ENCODE measurements at places on chromosomes 1 and 21. TPM values are rescaled to one million over a fixed set of nuclear protein-coding genes. Genes with fewer than 3 reads are reported as not detected.

AMY2A gene
- not detected for total RNA-seq

NBPF11 gene
- 2.1 TPM for total RNA-seq

TNN gene
- total RNA-seq = not detected

ENAH gene
- total RNA-seq = 33.6 TPM

ADORA1 gene
- under 0.01 TPM for total RNA-seq

TNFRSF14 gene
- 7.7 TPM for total RNA-seq

CTSE gene
- total RNA-seq = not detected

EBNA1BP2 gene
- 149 TPM for total RNA-seq

RAB13 gene
- 44.3 TPM for total RNA-seq

TEKT2 gene
- total RNA-seq = 0.89 TPM

DYNLT5 gene
- total RNA-seq = 1.7 TPM

C1orf56 gene
- total RNA-seq = 3.0 TPM

C21orf91 gene
- 4.5 TPM for total RNA-seq

CR2 gene
- total RNA-seq = not detected

USP21 gene
- 12.4 TPM for total RNA-seq

SERTAD4 gene
- 0.15 TPM for total RNA-seq

ZNF593OS gene
- not detected for total RNA-seq

TMIGD3 gene
- total RNA-seq = 0.34 TPM

LRRC7 gene
- total RNA-seq = under 0.01 TPM

CD48 gene
- not detected for total RNA-seq

GNPAT gene
- total RNA-seq = 53.1 TPM

PLPPR4 gene
- total RNA-seq = under 0.01 TPM

SPRR2A gene
- not detected for total RNA-seq

KISS1 gene
- 7.6 TPM for total RNA-seq

AK2 gene
- 155 TPM for total RNA-seq

MROH7 gene
- not detected for total RNA-seq
